ENCODE measurements at places on chromosomes 12 and 14.
A peak's percentile ranks its signal among the peaks of the same experiment; 100 is the strongest.

GRCh38 chr14:103418481-103418818 is 33.2 kb downstream of the MARK3 start:
- peak; percentile 34 for DNase-seq

DNA sequence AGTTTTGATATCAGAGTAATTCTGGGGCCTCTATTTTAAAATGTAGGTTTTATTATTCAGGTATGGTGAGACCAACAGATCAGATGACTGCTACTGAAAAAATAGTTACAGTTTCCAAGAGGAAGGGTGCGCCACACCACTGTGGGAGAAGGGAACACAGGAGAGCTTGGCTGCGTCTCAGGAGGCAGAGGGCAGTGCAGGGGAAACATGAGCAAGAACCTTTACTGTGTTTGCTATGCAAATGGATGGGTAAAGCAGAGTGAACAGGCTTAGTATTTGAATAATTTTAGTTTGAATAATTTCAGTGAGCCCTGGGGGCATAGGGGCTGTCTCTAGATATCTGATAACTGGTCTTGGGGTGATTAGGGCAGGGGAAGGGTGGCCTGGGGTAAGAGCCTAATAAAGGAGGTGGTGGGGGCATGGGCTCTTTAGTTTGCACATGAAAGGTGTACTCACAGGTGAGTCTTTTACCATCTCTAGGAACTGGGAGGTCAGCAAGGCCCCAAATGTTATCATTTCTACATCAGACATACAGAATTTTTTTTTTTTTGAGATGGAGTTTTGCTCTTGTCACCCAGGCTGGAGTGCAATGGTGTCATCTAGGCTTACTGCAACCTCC is 196.8 kb upstream of the NEDD1 start:
- DNase-seq, result no peak

GRCh38 chr14:89652352-89652751 is 235.3 kb upstream of the FOXN3 start:
- no peak for DNase-seq

- DNase-seq, result no peak
These were observed 217.0 kb downstream of the SLC41A2 start for GRCh38 chr12:104741077-104741476.

DNA sequence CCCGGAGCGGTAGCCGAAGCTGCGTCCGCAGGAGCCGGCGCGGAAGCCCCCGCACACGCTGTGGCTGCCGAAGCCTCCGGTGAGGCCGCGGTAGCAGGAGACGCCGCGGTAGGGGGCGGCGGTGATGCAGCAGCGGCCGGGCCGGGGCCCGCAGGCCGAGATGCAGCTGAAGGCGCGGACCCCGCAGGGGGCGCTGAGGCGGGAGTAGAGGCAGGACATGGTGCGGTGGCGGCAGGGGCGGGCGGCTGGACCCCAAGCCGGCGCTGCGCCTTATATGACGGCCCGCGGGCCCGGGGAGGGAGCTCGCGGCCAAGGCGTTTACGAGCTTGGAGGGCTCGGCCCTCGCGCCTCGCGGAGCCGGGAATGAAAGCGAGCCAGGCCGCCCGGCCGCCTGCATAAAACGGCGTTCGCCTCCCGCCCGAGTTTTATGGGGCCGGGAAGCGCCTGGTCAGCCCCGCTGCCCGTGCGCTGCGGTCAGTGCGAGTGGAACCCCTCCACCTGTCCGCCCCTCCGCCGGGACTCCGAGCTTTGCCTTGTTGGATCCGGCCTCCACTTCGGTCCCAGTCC is 16.0 kb upstream of the KRT86 start:
- no peak for DNase-seq

- DNase-seq, result no peak
These were observed 15.3 kb downstream of the PDE3A start for GRCh38 chr12:20383612-20384011.

- DNase-seq, result no peak
These were observed 38.0 kb upstream of the BCL7A start for GRCh38 chr12:121983536-121984210.

- DNase-seq, result peak; percentile 26
These were observed 382.5 kb upstream of the ATP2B1 start for GRCh38 chr12:90090929-90091651.

DNA sequence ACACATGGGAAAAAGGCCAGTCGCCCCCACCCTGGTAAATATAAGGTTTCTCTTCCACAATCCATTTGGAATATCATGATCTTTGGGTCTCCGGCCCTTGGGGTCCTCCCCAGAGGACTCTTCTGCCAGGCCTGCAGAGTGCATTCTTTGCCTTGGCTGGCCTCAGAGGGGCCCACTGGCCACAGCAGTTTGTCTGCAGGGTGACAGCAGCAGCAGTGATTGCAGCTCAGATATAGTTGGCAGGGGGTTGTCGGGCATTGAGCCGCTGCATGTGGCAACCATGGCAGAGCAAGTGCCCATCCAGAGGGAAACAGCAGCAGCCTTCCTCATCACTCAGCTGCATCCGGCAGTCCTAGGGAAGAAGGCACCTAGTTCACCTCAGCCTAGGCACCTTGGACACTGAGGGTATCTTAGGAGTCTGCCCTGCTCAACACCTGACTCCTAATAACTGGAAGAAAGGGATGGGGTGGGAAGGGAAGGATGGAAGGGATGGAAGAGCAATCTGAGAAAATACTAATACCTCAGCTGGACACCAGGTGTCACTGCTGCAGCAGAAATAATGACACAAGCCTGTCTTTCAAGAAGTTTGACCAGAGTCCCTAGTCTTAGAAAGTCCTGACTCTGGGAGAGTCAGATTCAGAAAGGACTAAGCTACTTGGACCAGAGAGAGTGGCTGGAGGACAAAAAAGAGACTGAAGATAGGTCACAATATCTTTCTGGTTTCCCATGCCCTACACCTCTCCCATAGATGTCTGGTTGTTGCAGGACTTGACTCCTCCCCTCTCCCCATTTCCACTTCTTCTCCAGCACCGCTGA is 8.9 kb downstream of the AJUBA start:
- peak; percentile 39 for DNase-seq

DNA sequence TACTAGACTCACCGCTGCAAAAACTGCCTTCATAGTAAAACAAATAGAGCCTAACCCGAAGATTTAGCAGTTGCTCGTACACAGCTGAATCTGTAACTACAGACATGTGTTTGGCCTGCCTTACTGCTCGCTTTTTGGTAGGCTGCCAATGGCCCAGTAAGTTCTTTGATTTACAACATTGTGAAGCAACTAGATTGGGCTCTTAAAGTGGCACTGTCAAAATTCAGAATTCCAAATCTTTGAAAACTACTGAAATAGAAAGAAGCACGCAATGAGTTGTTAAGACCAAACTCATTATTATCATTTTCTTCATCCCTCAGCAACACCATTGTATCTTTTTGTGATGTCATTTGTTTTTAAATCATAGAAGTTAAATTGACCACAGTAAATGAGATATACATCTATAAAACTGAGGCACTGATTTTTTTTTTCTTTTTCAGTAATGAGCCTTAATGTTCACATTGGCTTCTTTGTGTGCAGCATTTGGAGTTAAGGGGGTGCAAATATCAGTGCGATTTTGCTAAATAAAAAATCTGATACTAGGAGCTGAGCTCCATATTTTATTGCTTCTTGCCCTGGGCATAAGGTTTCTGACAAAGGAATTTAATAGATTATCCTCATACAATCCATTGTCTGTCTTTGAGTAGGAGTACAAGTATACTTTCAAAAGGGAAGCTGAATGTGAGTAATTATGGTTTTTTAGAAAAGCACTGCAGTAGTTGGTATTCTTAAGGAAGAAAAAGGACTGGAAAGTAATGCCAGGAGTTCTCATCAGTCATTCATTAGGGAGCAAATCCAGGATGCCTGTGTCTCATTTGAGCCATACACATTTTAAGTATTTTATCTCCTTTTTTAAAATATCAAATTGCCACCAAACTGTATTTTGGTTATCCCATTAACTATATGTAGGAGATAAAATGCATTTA is 138.5 kb downstream of the KICS2 start:
- no peak for DNase-seq

GRCh38 chr12:53462935-53463334 is 11.0 kb downstream of the PCBP2 start:
- DNase-seq, result no peak

- DNase-seq, result no peak
These were observed 1.1 kb upstream of the IRF9 start for GRCh38 chr14:24159777-24160498.

DNA sequence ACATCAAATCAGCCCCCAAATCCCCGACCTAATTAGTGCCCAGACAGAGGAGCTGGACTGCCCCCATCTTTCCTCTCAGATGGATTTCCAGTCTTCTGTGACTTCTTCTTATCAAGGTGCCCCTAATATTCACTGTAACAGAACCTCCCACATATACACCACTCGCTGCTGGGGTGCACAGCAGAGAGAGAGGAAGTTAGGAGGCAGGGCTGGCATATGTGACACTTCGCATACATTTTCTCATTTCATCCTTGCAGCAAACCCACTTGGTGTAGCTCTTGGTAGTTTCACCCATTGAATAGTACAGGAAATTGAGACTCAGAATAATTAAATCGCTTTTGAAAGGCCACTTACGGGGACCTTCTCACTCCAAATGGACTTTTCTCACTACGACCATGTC is 56.5 kb upstream of the CCND2 start:
- no peak for DNase-seq

DNA sequence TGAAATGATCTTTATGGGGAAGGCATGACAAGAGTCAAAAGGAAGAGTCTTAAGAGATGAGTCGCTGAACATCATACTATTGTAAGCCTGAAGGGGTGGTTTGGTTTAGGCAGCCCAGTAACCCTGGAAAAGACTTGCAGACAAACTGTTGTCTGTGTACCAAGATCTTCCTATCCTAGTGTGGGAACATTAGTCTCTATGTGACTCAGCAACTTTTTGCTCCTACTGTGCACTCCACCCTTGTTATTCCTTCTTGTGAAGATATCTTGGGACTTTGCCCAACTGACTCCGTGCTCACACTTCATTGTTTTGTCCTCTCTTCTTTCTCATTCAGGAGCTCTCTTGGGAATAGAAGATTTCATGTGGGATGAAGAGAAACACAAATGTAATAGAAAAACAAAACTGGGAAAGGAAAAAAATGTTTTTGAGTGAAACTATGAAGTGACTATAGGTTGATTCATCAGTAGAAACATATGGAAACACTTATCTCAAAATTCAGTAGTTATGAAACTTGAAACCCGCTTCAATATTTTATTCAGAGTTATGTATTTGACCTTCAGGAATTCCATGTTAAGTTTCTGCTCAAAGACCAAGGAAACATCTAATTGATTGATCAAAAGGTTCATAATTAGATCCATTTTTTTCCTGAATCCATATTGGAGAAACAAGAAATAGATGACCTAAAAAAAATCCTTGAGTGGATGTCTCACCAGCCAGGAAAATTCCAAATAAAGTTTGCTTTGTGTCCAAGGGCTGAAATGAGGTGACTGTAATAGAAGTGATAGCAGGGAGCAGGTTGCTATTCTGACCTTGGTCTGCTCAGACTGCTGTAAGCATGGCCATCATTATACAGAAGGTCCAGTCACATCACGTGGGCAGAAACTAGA is 67.2 kb downstream of the BTG1 start:
- no peak for DNase-seq

DNA sequence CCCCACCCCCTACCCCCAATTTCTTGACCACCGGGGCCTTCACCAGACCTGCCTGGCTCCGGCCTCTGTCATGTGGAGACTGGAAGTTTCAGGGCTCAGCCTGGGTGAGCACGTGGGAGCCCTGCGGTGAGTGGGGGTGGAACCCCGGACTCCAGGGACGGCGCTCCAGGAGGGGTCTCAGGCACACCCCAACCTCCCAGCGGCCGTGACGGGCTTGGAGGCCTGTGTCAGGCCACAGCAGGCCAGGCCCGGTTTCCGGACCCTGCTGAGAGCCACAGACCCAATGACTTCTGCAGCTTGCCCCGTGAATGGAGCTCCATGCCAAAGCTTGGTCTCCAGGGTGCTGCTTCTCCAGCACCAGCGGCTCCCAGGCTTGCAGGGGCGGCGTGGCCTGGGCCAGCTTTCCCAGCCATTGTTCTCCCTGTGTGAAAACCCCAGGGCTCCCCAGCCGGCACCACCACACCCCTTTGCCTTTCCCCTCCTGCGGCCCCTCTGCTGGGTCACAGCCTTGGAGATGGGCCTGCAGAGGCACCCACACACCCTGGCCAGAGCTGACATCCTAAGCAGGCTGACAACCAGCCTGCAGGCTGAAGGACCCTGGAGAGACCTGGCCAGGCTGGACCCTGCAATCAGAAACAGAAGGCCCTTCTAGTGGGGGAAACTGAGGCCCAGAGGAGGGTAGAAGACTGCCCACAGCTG is 186.2 kb upstream of the C14orf180 start:
- DNase-seq, result no peak

GRCh38 chr12:132477703-132478432 is 12.1 kb upstream of the FBRSL1 start:
- DNase-seq, result no peak

- DNase-seq, result no peak
These were observed 18.5 kb downstream of the ELK3 start for GRCh38 chr12:96212456-96213375.

DNA sequence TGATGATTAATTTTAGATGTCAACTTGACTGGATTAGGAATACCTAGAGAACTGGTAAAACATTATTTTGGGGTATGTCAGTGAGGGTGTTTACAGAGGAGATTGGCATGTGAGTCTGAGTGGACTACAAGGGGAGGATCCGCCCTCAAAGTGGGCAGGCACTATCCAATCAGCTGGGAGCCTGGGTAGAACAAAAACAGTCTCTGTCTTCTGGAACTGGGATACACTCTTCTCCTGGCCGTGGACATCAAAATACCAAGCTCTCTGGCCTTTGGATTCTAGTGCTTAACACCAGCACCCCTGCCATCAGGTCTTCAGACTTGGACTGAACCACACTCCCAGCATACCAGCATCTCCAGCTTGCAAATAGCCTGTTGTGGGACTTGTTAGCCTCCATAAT is 4.4 kb upstream of the SCAF11 start:
- DNase-seq, result no peak

GRCh38 chr12:1640328-1641234 is 11.6 kb downstream of the WNT5B start:
- no peak for DNase-seq

DNA sequence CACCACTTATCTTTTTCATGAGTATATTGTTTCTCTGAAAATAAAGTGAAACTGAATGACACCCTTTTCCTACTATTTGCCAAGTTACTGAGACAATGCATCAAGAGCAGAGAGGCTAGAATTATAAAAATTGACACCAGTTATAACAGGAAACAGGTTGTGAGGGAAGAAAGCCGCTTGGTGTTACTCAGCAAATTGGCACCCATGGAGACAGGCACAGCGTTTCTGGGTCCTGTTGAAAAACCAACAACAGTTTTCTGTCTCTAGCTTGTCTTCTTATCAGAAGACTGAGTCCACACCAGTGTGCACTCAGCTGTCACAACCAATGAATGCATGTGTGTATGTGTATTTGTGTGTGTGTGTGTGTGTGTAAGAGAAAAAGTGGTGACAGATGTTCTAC is 267.7 kb downstream of the KCNH5 start:
- DNase-seq, result no peak

DNA sequence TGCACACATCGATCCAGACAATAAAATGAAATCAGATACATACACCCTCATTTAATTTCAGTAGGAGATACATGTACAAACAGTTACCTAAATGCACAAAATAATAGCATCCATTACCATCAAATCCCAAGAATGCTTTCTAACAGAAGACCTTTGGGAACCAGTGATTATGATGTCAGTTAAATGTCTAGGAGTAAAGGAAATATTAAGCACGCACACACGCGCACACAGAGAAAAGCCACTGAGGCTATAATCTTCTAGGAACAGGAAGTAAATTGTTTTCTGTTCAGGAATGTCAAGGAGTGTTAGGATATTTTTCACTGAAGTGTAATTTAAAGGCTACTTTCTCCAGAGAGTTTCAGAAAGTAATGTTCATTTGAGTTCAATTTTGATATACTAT is 250.1 kb downstream of the MDGA2 start:
- DNase-seq, result no peak
